Mammary epithelial cell (primary cell): ENCODE measurements at places on chromosomes 12 and 14.

DNA sequence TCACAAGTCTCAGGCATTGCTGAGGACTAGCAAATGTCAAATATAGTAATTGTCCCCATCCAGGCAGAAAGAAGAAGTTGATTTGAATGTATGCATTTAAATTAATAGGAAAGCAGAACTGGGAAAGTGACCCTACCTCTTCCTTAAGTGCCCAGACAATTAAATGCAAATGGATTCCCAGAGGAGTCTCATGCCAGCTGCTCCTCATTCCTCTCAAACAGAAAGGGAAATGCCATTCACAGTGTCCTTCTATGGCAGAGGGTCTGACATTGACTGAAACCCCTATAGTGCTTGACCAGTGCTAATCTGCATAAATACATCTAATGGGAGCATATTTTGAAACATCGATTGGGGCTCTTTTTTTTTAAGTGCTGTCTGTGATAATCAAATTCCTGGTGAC, 292.4 kb upstream of the SEL1L start:
- no peak for DNase-seq

DNA sequence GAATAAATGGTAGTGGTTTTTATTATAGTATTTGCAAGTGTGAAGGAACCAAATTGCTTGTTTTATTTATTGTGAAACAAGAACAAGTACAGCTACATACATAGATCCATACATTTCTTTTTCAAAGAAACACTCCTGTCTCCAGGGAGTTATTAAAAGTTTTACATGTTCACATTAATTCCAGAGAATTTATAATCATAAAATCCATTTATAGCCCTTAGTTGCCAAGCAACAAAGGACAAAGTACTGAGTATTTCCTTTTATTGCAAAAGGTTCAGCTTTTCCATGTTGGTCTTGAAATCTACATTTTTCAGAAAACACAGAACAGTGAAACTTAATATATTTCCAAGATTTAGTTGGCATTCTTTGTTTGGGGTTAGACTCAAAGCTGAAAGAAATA, 9.5 kb downstream of the MYRFL start:
- DNase-seq, result no peak

GRCh38 chr14:38257507-38257906, 1.6 kb upstream of the CLEC14A start:
- no peak for DNase-seq

GRCh38 chr14:21917699-21918436, 244.2 kb upstream of the OR4E1 start:
- peak; percentile 30 for DNase-seq

DNA sequence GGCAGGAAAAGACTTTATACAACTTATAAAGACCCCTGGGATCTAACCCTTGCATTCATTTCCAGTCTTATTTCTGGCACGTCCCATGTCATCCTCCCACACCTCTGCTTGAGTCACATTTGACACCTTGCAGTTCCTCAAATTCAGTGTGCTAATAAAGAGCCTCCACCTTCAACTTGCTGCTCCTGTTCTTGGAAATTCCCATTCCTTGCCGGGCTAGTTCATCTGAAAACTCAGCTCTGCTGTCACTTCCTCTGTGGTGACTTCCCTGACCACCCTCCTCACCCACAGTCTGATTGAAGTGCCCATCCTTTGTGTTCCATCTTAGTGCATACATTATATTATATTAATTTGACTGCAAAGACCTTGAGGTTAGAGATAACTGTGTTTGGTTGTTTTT, 37.4 kb upstream of the PSMA6 start:
- DNase-seq, result peak; percentile 11
